ENCODE measurements at places on chromosomes 11 and 22.

DNA sequence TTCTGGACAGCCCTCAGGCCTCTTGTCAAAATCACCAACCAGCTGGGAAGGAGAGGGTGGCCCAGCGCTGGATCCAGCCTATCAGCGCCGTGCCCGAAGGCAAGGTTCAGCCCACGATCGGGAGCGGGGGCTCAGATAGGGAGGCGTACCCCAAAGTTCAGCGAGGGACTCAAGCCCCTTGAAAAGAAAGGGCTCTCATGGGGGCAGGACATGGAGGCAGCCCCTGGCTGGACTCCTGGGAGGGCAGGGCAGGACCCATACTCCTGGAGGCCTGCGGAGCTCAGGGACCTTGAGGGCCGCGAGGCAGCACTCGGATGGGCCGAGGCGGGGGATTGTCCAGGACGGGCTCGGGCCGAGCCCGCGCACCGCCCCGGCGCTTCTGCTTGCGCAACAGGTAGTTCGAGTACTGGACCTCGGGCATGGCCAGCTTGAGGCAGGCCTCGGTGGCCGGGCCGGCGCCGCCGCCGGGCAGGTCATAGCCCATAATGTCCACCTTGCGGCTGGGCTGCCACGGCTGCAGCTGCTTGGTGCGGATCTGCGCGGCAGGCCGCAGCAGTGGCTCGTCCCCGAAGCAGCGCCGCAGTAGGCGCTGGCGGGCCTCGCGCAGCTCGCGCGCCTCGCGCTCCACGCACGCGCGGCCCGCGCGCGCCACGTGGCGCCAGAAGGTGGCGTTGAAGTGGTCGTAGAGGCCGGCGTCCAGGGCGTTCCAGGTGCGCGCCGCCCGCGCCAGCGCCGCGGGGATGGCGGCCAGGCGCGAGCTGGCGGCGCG is 6.5 kb downstream of the GAL3ST3 start:
- H3K4me3 ChIP-seq = no peak overlapping the region
- H3K27ac ChIP-seq = no peak overlapping the region
- H3K36me3 ChIP-seq = no peaks in the 10 kb centered on the region
- no peak for DNase-seq
- H3K4me1 ChIP-seq = no peaks in the 10 kb centered on the region

GRCh38 chr11:20618083-20618482 is 18.7 kb downstream of the SLC6A5 start:
- H3K4me1 ChIP-seq = no peaks in the 10 kb centered on the region
- H3K4me3 ChIP-seq = no peak overlapping the region
- no peaks in the 10 kb centered on the region for H3K27me3 ChIP-seq

DNA sequence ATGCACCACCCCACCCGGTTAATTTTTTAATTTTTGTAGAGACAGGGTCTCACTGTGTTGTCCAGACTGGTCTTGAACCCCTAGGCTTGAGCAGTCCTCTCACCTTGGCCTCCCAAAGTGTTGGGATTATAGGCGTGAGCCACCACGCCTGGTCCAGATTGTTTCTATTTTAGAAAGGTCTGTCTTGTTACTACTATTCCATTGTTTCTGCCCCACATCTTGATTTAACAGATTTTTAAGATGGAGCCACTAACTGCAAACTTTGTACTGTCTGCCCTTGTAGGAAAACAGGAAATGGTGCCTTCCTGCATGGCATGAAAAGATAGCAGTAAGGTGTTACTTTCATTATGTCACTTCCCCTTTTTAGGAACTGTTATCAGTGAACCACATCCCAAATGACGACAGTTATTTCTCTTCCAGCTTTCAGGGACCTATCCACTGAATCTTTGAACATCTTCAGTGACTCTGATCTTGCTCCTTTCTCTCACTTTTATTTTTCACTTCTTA is 23.2 kb downstream of the TAF1D start:
- H3K27ac ChIP-seq = no peak overlapping the region
- no peak for DNase-seq
- no peaks in the 10 kb centered on the region for H3K36me3 ChIP-seq
- no peak overlapping the region for H3K4me3 ChIP-seq

- H3K36me3 ChIP-seq = no peaks in the 10 kb centered on the region
- H3K27ac ChIP-seq = no peak overlapping the region
- H3K4me3 ChIP-seq = no peak overlapping the region
- no peaks in the 10 kb centered on the region for H3K4me1 ChIP-seq
- peak; percentile 70 for DNase-seq
Measured at GRCh38 chr11:66688561-66689534, 11.2 kb upstream of the RBM4B start.

- no peaks in the 10 kb centered on the region for H3K4me1 ChIP-seq
- DNase-seq = no peak
- H3K27ac ChIP-seq = no peak overlapping the region
- no peak overlapping the region for H3K4me3 ChIP-seq
- no peaks in the 10 kb centered on the region for H3K27me3 ChIP-seq
Measured at GRCh38 chr11:69138265-69138664, 17.5 kb upstream of the SMIM38 start.

GRCh38 chr22:42335839-42336378 is 65.5 kb upstream of the TCF20 start:
- no peaks in the 10 kb centered on the region for H3K36me3 ChIP-seq
- no peaks in the 10 kb centered on the region for H3K4me1 ChIP-seq
- H3K27me3 ChIP-seq = no peaks in the 10 kb centered on the region
- DNase-seq = no peak

All from aorta (tissue), 5 donors.